ENCODE measurements at places on chromosomes 7 and 10.

DNA sequence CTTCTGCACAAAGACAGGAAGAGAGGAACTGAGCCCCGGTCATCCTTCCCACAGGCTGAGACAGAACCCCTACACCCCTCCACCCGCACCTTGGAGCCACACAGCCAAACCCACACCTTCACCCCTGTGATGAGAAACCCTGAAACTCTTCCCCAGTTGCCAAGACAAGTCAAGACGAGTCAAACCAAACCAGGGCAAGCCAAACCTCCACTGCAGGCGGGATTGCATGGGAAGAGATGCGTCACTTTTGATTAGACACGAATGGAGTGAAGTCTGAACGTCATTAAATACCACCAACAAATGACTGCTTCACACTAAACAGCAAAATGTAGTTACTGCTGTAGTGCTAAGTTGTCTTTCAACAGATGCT, 73.8 kb downstream of the PRPF18 start:
- no peak for DNase-seq

GRCh38 chr10:6347391-6347951, 144.7 kb downstream of the PFKFB3 start:
- no peak for DNase-seq

DNA sequence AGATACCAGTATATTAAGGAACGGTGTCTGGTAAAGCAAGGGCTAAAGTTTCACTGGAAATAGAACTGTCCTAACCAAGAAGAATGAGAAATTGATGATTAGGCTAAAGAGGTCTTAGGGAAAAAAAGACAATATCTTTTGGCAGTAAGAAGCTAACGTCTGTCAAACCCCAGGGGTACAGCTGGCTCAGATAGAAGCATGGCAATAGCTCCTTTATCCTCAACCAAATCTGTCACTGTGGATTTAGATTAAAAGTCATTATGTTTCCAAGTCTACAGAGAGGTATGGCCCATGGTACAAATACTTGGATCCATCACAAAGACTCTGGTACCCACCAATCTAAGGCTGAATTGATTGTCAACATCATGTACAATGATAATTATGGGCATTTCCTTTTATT, 8.6 kb upstream of the SLC16A9 start:
- DNase-seq = no peak

- DNase-seq = no peak
These were observed 544.6 kb upstream of the PHF14 start for GRCh38 chr7:10429031-10429430.

DNA sequence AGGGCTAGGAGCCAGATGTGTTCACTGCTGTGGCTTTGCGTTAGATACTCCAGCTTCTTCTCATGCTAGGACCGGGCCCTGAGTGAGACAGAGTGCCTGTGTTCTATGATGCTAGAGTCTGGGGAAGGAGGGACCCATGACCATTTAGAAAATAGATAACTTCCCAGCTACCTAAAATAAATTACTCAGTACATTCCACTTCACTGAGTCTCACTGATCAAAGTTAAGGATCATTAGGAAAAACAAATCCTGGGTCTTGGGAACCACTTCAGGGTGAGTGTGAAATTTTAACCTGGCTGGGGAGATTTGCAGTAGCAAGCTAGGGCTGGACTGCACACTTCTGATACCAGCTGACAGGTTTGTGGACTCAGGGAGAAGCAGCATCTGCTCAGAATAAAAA, 138.1 kb downstream of the EMX2 start:
- no peak for DNase-seq

DNA sequence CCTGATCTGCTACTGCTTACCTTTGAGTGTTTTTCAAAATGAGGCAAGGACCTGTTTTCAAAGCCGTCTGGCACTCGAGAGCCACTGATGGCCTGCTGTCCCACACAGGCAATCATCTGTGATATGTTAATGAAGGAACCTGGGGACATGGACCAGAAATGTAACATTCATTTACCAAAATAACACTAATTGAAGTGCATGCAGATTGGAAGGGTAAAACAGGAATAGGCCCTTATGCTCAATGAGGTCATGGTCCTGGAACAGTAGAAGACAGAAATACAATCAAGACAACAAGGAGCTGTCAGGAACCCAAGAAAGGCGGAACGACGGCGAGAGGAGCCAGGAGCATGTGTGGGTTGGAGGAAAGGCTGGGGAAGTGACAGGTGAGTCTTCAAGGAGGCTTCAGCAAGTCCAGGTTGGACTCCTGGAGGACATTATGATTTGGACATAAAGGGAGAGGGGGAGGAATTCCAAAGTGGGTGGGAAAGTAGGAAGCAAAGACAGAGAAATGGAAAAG, 28.3 kb downstream of the POLR3A start:
- no peak for DNase-seq

- DNase-seq = no peak
These were observed 47.3 kb downstream of the CNNM2 start for GRCh38 chr10:102965311-102965851.
